Activated CD8-positive, alpha-beta T cell treated with anti-CD3 and anti-CD28 coated beads for 36 hours (primary cell): ENCODE measurements at places on chromosomes 5 and 9. TPM values are rescaled to one million over a fixed set of nuclear protein-coding genes. Genes with fewer than 3 reads are reported as not detected.

DNA sequence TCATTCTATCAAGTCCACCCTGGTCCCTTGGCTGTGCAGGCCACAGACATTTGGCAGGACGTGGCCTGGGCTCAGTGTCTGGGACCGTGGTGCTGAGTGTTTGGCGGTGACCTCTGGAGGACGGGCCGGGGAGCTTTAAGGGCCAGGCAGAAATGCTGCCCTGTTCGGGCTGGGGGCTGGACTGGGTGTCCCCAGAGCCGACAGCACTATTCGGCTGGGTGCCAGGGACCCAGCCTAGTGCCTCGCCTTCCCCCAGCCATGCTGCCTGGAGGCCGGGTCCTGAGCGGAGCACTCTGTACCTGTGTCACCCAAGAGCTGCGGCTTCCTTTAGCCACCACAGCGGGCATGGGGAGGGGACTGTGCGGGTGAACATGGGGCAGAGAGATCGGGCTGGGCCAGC lies 40.4 kb downstream of the COL5A1 start:
- H3K27me3 ChIP-seq: no peaks in the 10 kb centered on the region
- H3K36me3 ChIP-seq: no peaks in the 10 kb centered on the region
- no peak for DNase-seq
- H3K4me1 ChIP-seq: no peaks in the 10 kb centered on the region
- H3K4me3 ChIP-seq: no peak overlapping the region

GRCh38 chr9:86795823-86796553 lies 151.3 kb downstream of the GAS1 start:
- no peak overlapping the region for H3K4me3 ChIP-seq
- H3K4me1 ChIP-seq: no peaks in the 10 kb centered on the region
- no peak overlapping the region for H3K27ac ChIP-seq
- peaks cover 5% of the 10 kb centered on the region for H3K27me3 ChIP-seq
- H3K36me3 ChIP-seq: no peaks in the 10 kb centered on the region
- DNase-seq: no peak

DNA sequence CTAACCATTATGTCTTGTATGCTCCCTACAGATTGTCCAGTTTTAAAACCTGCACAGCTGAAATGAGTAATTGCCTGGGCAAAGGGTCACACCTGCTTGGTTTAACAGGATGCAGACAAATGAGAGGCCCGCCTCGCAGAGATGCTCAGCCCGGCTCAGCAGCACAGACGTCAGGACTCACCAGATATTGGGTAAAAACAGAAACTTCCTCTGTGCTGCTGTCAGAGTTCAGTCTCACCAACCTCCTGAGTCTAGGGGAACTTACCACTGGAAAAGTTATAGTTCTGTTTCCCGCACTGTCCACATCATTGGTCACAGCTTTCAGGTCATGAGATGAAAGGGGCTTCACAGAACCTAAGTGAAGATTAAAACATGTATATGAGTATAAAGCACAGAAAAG lies 152.5 kb downstream of the ESM1 start:
- H3K4me3 ChIP-seq: no peak overlapping the region
- H3K4me1 ChIP-seq: peaks cover 4% of the 10 kb centered on the region
- H3K27me3 ChIP-seq: peaks cover under 1% of the 10 kb centered on the region
- H3K27ac ChIP-seq: no peak overlapping the region

- H3K36me3 ChIP-seq: no peaks in the 10 kb centered on the region
- H3K4me3 ChIP-seq: no peak overlapping the region
- peaks cover 4% of the 10 kb centered on the region for H3K4me1 ChIP-seq
These were observed 83.1 kb downstream of the COL27A1 start for GRCh38 chr9:114238472-114238871.

DNA sequence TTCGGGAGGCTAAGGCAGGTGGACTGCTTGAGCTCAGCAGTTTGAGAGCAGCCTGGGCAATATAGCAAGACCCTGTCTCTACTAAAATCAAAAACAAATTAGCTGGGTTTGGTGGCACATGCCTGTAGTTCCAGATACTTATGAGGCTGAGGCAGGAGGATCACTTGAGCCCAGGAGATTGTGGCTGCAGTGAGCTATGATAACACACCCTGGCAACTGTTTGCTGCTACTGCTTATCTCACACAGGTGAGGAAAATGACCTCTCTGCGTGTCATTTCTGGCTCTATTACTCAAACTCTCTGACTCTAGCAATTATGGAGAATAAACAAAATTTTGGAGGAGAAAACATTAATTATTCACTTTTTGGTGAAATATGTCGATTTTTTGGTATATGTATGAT lies 45.3 kb upstream of the TMC1 start:
- H3K4me3 ChIP-seq: no peak overlapping the region
- H3K36me3 ChIP-seq: no peaks in the 10 kb centered on the region
- no peak overlapping the region for H3K27ac ChIP-seq
- DNase-seq: no peak
- H3K4me1 ChIP-seq: peaks cover 46% of the 10 kb centered on the region
- no peaks in the 10 kb centered on the region for H3K27me3 ChIP-seq

DNA sequence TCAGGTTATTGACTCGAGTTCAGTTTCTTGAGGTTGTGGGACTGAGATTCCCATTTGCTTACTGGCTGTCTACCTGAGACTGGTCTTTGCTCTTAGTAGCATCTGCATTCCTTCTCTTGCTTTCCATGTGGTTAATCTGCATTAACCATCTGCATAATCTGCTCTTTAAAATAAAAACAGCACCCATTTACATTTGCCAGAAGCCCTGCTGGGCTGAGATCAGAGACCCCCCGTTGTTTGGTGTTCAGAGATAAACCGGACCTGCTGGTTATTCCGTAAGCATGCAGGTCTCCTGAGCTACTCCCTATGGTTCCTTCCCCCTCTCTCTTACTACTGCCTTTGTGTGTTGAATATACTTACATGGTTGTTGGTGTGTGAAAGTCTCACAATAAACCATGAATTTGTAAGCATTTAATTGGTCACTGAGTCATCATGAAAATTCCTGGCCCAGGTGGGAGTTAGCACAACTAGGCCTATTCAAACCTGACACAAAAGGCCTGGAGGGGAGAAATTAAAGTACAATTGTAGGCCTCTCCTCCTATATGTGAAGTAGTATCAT lies 396.7 kb downstream of the MRPS30 start:
- no peaks in the 10 kb centered on the region for H3K4me1 ChIP-seq
- H3K36me3 ChIP-seq: no peaks in the 10 kb centered on the region
- no peak for DNase-seq
- H3K4me3 ChIP-seq: no peak overlapping the region

GRCh38 chr9:113654605-113655428 lies 191.3 kb downstream of the RGS3 start:
- DNase-seq: no peak
- H3K4me1 ChIP-seq: peaks cover 8% of the 10 kb centered on the region
- H3K36me3 ChIP-seq: no peaks in the 10 kb centered on the region
- no peak overlapping the region for H3K27ac ChIP-seq
- H3K27me3 ChIP-seq: peaks cover 2% of the 10 kb centered on the region

Gene TSLP
- 0.65 TPM for total RNA-seq

Gene SLC9A3
- 3.2 TPM for total RNA-seq

Gene ANKRD18A
- 0.85 TPM for total RNA-seq

Gene IL5
- total RNA-seq: 1.7 TPM

Gene CDX1
- total RNA-seq: not detected
